B cell (primary cell): ENCODE measurements at places on chromosomes 2 and 18. TPM values are rescaled to one million over a fixed set of nuclear protein-coding genes. Genes with fewer than 3 reads are reported as not detected.

DNA sequence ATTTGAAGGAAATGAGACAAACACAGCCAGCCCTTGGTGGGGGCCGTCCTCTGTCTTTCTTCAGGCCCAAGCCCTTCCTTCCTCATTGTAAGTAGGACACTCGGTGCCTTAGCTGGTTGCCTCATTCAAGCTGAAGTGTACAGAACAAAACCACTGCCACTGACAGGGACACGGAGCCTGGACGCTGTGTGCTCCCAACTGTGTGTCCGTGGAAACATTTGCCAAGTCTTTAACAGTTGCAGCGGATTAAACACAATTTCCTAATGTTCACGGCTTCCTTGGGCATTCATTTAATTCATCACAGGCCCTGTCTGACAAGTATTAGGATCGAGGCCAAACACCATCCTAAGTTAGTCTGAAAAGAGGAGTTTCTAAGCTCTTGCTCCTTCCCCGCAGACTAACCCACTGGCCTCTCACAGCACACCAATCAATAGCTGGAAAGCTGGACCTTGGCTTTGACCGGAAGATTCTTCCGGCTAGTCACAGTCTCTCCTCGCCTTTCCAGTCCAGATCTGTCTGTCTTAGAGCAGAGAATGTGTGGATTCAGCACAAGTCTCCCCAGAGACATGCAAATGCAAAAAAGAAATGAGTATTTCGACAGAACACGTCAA, 68.7 kb upstream of the ACSL3 start:
- H3K4me3 ChIP-seq: no peak overlapping the region
- DNase-seq: no peak
- no peaks in the 10 kb centered on the region for H3K36me3 ChIP-seq
- H3K4me1 ChIP-seq: peaks cover 12% of the 10 kb centered on the region
- H3K27ac ChIP-seq: no peak overlapping the region

DNA sequence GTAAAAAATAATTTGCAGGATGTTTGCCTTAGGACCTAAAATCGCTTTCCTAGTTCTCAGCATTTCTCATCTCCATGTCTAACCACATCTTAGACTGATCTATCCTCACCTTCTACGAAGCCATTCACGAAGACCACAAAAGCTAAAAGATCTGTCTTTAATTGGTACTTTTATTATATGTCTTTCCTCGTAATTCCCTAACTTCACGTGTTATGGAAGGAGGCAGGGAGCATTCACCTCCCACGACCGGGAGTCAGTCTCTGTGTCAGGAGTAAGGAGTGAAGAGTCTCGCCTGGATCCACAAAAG, 1.6 kb downstream of the DLGAP1 start:
- no peak for DNase-seq
- peaks cover 17% of the 10 kb centered on the region for H3K27me3 ChIP-seq
- H3K4me3 ChIP-seq: no peak overlapping the region
- H3K27ac ChIP-seq: no peak overlapping the region

- H3K4me1 ChIP-seq: no peaks in the 10 kb centered on the region
- peaks cover 4% of the 10 kb centered on the region for H3K36me3 ChIP-seq
- H3K4me3 ChIP-seq: no peak overlapping the region
Observed at GRCh38 chr2:8797682-8798081, 39.7 kb downstream of the KIDINS220 start.

DNA sequence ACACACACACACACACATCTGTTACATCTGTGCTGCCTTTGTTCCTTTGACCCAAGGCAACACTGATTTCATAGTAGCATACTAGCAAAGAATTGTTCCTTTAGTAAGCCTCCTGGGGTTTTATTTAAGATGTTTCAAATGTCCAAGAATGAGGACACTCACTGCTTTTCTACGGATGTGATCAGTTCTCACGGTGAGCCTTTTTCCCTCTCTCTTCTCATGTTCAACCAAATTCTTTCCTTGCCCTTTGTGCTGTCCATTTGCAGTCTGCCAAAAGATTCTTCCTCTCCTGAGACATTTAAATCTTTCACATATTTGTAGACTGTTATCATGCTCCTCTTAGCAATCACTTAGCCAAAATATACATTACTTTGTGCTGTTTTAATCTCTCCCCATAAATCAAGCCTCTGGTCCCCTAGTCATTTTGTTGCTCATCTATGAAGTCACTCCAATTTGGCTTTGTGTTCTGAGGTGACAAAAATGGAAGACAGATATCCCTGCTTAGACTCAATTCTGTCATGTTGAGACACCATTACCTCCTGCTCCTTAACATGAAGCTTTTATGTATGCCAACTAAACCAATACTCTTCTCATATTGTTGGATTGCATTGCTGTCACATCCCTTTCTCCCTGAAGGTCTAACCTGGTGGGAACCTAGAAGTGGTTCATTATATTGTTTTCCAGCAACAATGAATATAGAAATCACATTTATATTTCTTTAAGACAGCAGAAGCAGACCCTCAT, 1605.3 kb upstream of the ACVR2A start:
- H3K27ac ChIP-seq: no peak overlapping the region
- no peaks in the 10 kb centered on the region for H3K36me3 ChIP-seq
- no peaks in the 10 kb centered on the region for H3K4me1 ChIP-seq
- DNase-seq: no peak
- no peak overlapping the region for H3K4me3 ChIP-seq

GRCh38 chr2:120859814-120860578, 124.3 kb downstream of the GLI2 start:
- no peak overlapping the region for H3K27ac ChIP-seq
- H3K4me3 ChIP-seq: no peak overlapping the region
- DNase-seq: no peak
- H3K27me3 ChIP-seq: no peaks in the 10 kb centered on the region
- no peaks in the 10 kb centered on the region for H3K4me1 ChIP-seq

GRCh38 chr2:238408615-238409340, 17.9 kb upstream of the ASB1 start:
- H3K36me3 ChIP-seq: no peaks in the 10 kb centered on the region
- no peaks in the 10 kb centered on the region for H3K27me3 ChIP-seq
- DNase-seq: no peak
- H3K4me3 ChIP-seq: no peak overlapping the region
- no peaks in the 10 kb centered on the region for H3K4me1 ChIP-seq

DNA sequence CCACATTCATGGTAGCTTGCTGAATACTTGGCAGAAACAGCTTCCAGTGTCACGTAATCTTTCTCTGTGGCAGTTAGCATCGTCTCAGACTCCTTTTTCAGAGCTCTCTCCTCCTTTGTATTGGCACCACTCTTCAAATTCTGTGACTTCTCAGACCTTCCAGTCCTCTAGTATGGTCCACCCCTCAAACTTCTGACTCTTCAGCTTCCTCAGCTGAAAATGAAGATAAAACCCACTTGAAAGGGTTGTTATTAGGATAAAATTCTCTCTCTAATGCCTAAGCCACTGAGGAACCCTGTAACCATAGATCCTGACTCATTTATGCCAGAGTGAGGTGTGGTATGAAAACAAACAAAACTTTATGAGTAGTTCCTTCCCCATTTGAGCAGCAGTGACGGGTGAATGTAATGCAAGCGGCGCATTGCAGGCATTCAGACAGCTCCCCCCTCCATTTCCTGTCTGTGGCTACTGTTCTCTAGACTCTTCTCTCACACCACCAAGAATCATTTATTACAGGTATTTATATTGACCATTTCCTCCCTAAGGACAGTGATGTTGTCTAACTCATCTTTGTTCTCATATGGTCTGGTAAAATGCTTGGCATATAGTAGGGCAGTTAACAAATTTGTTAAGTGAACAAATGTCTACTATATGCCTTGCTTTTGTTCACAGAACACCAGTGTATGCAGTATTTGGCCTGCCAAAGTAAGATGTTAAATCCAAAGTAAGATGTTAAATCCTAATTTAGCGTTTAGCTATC, 35.3 kb downstream of the GALNT1 start:
- peaks cover 20% of the 10 kb centered on the region for H3K4me1 ChIP-seq
- peak; percentile 85 for DNase-seq
- peak overlapping the region; percentile 89 for H3K27ac ChIP-seq
- peaks cover 2% of the 10 kb centered on the region for H3K36me3 ChIP-seq
- peak overlapping the region; percentile 0 for H3K4me3 ChIP-seq

- H3K27ac ChIP-seq: no peak overlapping the region
- H3K36me3 ChIP-seq: peaks cover 54% of the 10 kb centered on the region
- no peak for DNase-seq
- H3K4me3 ChIP-seq: no peak overlapping the region
- H3K27me3 ChIP-seq: no peaks in the 10 kb centered on the region
- no peaks in the 10 kb centered on the region for H3K4me1 ChIP-seq
Observed at GRCh38 chr2:127326289-127326945, 32.5 kb upstream of the ERCC3 start.

GRCh38 chr2:44291281-44292248, 16.3 kb downstream of the SLC3A1 start:
- H3K27me3 ChIP-seq: peaks cover 6% of the 10 kb centered on the region
- no peak overlapping the region for H3K4me3 ChIP-seq
- no peaks in the 10 kb centered on the region for H3K36me3 ChIP-seq
- H3K27ac ChIP-seq: no peak overlapping the region
- peaks cover 1% of the 10 kb centered on the region for H3K4me1 ChIP-seq

DNA sequence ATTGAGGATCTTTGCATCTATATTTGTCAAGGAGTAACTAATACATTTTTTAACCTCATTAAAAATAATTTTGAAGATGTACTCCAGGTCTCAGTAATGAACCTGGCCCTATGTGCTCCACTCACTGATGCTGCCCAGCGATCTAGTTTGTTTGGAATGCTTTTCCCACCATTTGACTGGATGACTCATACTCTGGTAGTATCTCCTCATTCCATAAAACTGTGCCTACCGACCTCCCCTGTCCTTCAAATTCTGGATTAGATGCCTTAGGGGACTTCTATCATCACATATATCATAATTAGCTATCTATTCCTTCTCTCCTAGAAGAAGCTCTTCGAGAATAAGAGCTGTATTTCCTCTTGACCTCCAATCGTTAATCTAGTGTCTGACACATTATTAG, 83.8 kb downstream of the FAM117B start:
- no peak overlapping the region for H3K27ac ChIP-seq

GRCh38 chr2:49261781-49262180, 107.5 kb upstream of the FSHR start:
- DNase-seq: no peak
- H3K27me3 ChIP-seq: no peaks in the 10 kb centered on the region
- H3K36me3 ChIP-seq: no peaks in the 10 kb centered on the region
- H3K4me3 ChIP-seq: no peak overlapping the region

DNA sequence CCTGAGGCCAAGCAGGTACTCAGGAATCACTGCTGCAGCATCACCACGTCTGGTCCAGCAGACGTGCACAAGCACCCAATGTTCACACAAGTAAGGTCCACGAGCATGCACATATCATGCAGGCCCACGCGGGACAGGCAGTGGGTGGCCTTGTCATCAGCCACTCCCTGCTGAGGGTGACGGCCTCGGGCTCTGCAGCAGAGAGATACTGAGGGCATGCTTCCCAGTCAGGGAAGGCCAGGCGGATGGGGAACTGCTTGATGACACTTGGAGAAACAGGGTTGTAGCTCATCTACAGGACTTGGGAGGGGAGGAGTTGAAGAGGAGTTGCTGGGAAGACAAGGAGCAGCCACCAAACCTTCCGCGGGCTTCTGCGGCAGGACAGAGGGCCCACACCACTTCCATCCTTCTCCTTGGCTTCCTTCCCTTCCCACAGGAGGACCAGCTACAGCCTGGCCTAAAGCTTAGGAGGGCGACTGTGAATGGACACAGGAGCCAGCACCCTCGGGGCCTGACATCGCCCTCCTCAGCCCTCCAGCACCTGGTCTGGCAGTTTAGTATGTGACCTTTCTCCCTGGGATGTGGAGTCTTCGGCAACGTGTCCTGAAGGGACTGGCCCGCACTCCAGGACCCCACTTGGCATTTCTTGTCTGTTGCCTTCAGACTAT, 15.2 kb downstream of the MFSD2B start:
- no peaks in the 10 kb centered on the region for H3K27me3 ChIP-seq
- no peak overlapping the region for H3K27ac ChIP-seq
- peaks cover 11% of the 10 kb centered on the region for H3K36me3 ChIP-seq
- DNase-seq: no peak

DNA sequence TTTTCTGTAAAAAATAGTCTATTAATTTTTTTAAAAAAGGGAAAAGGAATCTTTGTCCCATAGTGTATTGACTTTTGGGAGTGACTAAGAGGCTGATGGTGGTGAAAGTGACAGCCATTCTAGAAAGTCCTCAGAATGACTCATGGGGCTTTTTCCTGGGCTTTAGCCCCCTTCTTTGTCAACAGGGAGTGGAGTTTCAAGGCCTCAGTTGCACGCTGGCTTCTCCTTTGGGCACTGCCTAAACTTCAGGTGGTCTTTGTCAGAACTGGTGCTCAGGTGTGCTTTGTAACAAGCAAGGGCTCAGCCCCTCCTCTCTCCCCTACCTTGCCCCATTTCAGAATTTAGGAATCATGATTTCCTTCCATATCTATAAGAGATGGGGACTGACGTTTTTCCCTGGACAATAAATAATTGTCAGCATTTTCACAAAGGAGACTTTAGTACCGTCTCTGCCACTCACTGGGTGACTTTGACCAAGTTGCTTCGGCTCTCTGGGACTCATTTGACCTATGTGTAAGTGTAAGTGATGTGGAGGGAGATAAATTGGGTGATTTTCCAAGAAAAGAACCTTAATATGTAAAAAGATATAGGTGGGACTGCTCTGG, 61.2 kb upstream of the IGFBP2 start:
- H3K36me3 ChIP-seq: no peaks in the 10 kb centered on the region
- no peak overlapping the region for H3K4me3 ChIP-seq

GRCh38 chr2:90069290-90069894, 1377.9 kb downstream of the RPIA start:
- H3K4me1 ChIP-seq: no peaks in the 10 kb centered on the region
- no peaks in the 10 kb centered on the region for H3K36me3 ChIP-seq
- H3K27me3 ChIP-seq: no peaks in the 10 kb centered on the region
- DNase-seq: peak; percentile 22
- no peak overlapping the region for H3K27ac ChIP-seq
- H3K4me3 ChIP-seq: no peak overlapping the region

- no peaks in the 10 kb centered on the region for H3K27me3 ChIP-seq
- no peaks in the 10 kb centered on the region for H3K36me3 ChIP-seq
- no peak for DNase-seq
- H3K27ac ChIP-seq: no peak overlapping the region
- H3K4me3 ChIP-seq: no peak overlapping the region
- H3K4me1 ChIP-seq: no peaks in the 10 kb centered on the region
Observed at GRCh38 chr2:146615778-146616177, 1229.1 kb upstream of the ACVR2A start.

- no peak overlapping the region for H3K27ac ChIP-seq
- no peak for DNase-seq
- H3K4me3 ChIP-seq: no peak overlapping the region
- H3K4me1 ChIP-seq: no peaks in the 10 kb centered on the region
- no peaks in the 10 kb centered on the region for H3K36me3 ChIP-seq
Observed at GRCh38 chr18:78912336-78912735, 67.3 kb upstream of the SALL3 start.

The SEPTIN10 gene
- 0.28 and 0.56 TPM in 2 replicates for polyA plus RNA-seq

The UGT1A9 gene
- polyA plus RNA-seq: not detected in 2 replicates

The TUBA3E gene
- not detected in 2 replicates for polyA plus RNA-seq

The CBLN2 gene
- not detected in 2 replicates for polyA plus RNA-seq

The ANKRD30BL gene
- not detected in 2 replicates for polyA plus RNA-seq

The TNFRSF11A gene
- polyA plus RNA-seq: 0.01 and 0.06 TPM in 2 replicates

The KLHL29 gene
- 0.95 and 1.3 TPM in 2 replicates for polyA plus RNA-seq
